Fibroblast of skin of back (primary cell): ENCODE measurements at places on chromosomes 7 and 10.

GRCh38 chr7:22992874-22993840 lies 20.8 kb downstream of the HYCC1 start:
- DNase-seq, result no peak

- peak; percentile 86 for DNase-seq
Measured at GRCh38 chr7:129494041-129494440, 8.3 kb upstream of the SMKR1 start.

GRCh38 chr10:124003070-124003419 lies 90.4 kb downstream of the CHST15 start:
- DNase-seq, result no peak

- no peak for DNase-seq
Measured at GRCh38 chr7:118245267-118246040, 20.9 kb downstream of the ANKRD7 start.
